ENCODE measurements at places on chromosomes 2 and 18.

DNA sequence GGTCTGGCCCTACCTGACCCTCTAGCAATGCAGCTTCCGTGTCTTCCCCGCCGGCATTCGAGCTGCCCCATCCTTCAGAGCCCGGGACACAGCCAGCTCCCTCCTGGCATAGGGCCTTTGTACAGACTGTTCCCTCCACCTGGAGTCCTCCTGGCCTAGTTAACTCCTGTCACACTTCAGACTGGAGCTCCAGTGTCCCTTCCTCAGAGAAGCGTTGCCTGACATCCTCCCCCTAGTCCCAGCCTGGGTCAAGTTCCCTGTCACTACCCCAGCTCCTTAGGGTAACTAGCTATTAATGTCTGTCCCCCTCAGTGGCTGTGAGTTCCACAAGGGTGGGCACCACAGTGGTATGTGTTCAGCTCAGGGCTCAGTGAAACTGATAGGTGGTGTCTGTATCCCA is 45.5 kb upstream of the LOXHD1 start:
- no peak for DNase-seq

DNA sequence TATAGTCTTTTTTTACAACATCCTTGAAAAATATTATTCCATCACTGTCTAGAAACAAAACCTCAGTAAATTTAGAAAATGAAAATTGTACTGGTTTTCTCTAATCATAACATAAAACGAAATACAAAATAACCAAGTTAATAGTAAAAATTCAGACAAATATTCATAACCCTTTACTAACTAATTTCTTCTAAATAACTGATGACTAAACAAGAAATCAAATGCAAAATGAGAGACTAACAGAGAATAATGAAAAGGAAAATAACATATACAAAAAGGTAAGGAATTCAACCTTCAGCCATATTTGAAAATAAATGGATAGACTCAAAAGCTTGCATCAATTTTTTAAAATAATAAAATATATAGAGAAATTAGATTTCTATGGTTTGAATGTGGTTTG is 18.6 kb upstream of the ETAA1 start:
- no peak for DNase-seq

GRCh38 chr2:111165084-111165483 is 44.4 kb downstream of the BCL2L11 start:
- no peak for DNase-seq

DNA sequence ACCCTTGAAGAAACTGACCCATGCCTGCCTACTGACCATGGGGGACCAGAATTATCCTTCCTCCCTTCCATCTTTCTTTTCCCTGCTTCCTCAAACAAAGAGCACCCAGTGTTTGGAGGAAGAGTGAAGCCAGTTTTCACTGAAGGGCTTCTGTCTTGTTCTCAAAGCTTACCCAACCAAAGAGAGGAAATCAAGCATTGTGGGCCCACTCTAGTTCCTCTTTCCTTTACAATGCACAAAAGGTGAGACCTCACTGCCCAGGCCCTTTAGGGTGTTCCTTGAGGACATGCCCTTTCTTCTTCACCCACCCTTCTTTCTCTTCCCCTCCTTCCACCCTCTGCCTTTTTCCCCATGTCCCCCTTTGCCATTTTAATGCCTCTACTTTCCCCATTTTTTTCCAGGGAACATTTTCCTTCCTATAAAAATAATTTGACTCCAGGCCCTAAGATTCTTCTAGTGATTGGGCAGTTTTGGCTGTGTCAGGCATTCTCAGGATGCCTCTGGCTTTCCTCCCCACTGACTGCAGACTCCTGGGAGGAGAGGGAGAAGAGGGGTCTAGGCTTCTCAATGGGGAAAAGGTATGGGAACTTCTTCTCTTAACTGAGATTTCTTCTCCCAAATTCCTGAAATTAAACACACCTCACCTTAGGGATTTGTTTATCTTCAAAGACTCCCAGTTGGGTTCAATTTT is 126.6 kb upstream of the RMDN2 start:
- no peak for DNase-seq

DNA sequence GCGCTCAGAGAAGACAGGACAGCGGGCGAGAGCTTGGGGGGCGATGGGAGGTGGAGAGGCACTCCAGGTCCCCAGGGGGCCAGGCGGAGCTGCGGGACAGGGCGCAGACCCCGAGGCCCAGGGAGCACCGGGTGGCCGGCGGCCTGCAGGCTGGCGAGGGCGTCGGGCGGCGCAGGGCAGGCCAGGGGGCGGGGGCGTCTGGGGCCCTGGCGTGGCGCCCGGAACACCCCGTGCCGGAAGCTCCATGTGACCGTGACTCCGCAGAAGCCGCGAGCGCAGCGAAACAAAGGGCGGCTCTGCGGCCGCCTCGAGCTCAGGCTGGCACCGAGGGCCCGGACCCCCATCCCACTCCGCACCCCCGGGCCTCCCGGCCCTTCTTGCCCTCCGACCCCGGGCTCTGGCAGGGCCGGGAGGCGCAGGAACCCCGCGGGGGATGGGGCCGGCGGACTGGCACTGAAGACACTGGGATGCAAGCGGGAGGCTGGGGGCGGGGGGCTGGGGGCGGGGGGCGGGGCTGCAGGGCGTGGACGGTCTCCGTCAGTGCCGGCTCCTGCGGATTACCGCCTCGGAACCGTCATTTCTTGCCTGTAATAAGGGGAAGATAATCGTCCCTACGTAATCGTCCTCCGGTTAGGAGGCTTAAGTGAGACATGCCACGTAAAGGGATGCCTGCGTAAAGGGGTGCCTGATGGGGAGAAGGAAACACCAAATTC is 19.1 kb downstream of the SH2D6 start:
- peak; percentile 54 for DNase-seq

- DNase-seq: no peak
These were observed 42.9 kb upstream of the TMEM178A start for GRCh38 chr2:39622860-39623259.

- no peak for DNase-seq
These were observed 478 bp downstream of the CLHC1 start for GRCh38 chr2:55231546-55232083.

- no peak for DNase-seq
These were observed 183.3 kb downstream of the ASXL3 start for GRCh38 chr18:33761363-33761762.

DNA sequence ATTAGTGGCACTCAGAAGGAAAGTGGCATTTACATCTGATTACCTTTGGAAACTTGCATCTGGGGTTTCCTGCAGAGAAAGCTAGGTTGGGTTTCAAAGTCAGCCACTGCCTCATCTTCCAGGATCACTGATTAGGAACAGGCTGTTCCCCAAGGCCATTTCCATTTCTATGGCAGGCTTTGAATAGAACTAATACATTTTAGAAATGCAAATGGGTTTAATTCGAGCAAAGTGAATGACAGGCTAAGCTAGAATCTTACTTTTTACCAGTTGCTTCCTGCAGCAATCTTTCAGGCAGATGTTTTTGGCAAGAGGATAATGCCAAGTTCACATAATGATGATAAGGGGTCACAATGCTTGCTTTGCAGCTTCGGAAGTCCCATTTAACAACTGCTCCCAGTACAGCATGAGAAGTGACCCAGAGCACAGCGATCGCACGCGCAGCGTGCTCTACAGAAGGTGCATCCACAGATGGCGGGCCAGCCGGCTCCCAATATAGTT is 336.7 kb downstream of the LPIN1 start:
- DNase-seq: no peak

DNA sequence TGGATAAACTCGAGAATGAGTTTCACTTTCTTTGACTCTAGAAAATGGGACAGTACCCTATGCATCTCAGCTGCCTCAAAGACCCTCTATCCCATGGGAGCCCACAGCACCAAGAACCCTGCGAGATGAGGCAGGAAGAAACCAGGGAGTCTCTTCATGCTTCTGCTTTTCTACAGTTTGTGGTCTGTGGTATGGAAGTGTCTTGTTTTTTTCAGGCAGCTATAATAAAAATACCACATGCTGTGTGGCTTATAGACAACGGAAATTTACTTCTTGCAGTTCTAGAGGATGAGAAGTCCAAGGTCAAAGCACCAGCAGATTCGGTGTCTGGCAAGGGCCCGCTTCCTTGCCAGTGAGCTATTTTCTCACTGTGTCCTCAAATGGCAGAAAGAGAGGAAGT is 257.9 kb downstream of the SUCLG1 start:
- DNase-seq: no peak

DNA sequence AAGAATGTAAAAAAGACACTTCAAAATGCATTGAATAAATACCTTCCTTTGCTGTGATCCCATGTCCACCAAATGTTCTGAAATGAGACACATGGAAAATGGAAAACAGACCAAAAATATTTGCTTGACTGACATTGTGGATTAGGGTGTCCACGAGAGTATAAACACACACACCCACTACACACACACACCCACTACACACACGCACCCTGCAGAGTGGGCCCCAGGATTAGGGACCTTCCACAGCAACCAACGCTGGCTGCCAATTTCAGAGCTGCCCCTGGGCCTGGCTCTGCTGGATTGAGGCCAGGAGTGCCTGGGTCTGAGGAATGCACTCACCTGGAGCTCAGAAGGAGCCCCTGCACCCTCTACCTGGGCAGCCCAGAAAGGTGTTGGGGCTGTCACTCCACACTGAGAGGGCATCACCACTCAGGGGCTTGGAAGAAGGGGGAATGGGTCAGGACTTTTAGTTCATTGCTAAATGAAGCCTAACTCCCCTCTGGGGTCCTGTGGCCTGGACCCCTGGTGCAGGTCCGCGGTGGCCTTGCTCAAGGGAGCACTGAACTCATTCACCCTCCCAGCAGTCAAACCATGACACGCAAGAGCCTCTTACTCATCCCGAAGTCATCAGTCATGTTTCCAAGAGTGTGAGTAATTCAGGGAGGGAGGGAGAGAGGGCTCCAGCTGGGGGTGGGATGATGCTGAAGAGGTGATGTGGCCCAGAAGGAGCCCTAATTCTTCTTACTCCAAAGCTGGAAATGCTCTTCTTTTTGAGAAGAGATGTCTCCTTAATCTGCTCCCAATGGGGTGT is 50.2 kb upstream of the PLB1 start:
- DNase-seq: peak; percentile 30

- no peak for DNase-seq
These were observed 39.7 kb upstream of the MMADHC start for GRCh38 chr2:149627111-149627801.

- DNase-seq: no peak
These were observed 135.6 kb upstream of the UNC80 start for GRCh38 chr2:209636076-209636475.

DNA sequence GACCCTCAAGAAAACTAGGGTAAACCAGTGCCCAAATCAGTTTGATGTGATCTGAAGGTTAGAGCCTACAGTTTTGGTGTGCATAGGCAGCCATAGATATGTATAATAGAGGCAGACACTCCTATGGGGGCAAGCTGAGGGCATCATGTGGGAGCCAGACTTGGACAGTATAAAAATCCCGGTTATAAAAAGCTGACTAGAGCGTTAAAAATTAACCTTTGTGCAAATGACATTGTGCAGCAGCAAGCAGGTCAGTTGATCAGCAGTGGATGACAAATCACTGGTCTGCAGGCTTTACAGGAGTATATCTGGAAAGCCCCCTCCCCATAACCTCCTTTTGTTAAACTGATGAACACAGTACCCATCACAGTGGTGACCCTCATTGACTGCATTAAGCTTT is 107.8 kb downstream of the CTNNA2 start:
- no peak for DNase-seq

GRCh38 chr2:43131051-43131889 is 95.1 kb downstream of the ZFP36L2 start:
- peak; percentile 62 for DNase-seq

DNA sequence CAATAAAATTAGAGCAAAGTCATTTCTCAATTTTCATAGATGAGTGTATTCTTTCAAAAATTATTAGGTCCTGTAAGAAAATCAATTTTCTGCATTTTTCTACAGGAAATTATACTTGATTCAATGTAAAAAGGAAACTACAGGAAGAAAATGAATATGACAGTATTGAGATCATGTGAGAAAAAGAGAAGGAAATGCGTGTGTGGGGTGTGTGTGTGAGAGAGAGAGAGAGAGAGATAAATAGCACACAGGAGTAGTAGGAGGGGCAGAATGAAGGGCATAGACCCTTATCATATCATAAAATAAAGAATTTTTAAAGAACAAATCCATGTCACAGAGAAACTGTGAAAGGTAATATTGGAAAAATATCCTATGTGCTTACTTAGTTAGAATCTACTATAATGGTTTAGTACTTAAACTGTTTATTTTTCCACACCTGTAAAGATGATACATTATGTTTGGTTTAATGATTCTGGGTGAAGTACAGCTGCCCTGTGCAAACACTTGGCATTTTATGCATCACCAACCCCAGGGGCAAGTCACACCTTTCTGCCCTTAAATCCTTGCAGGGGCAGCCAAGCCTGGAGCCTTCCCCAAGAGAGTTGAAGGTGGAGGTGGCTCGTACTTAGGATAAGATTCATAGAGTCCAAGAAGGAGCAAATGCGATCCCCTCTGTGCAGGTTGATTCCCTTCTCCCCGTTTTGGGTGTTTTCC is 276.4 kb downstream of the TGIF1 start:
- DNase-seq: no peak

DNA sequence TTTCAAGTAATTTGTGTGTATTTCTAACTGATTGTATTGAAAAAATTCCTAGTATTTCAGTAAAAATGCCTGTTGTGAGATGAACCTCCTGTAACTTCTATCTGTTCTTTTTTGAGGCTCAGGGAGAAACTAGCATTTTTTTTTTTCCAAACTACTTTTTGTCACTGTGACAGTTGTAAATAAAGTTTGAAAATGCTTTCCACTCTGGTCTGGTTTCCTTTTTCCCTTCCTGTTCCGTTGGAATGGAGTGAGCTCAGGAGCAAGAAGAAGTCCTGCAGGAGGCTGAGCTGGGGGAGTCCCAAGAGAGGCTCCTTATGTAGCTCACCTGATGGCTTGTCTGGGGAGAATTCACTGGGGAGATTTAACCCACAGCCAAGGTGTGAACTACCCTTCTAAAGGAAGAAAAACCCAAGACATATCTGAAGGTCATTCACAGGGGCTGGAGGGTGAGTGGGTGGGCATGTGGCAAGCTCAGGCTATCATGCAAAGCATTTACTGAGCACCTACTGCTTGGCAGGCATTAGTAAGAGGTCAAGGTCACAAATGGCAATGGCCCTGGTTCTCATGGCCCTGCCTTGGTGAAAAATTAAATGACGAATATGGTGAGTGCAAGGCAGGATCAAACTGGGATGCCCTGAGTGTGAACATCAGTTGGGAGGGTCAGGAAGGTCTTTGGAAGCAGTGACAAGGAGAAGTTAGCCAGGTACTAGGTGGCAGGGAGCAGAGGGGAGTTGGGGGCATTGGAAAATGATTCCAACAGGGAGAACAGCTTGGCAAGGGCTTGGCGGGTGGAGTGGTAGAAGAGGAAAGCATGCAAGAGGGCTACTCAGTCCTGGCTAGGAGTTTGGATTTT is 28.7 kb downstream of the LBH start:
- no peak for DNase-seq

- no peak for DNase-seq
These were observed 320.1 kb downstream of the PIK3C3 start for GRCh38 chr18:42275138-42275535.

GRCh38 chr2:239303711-239304532 is 96.9 kb downstream of the HDAC4 start:
- DNase-seq: no peak
